Stimulated activated CD8-positive, alpha-beta memory T cell treated with anti-CD3 and anti-CD28 coated beads, Interleukin-7, amount 100 ng/mL, for 1 hour (primary cell): ENCODE measurements at places on chromosomes 7 and 10.

GRCh38 chr7:37336259-37336658 lies 112.4 kb downstream of the ELMO1 start:
- DNase-seq, result no peak

GRCh38 chr10:4246881-4247358 lies 461.9 kb upstream of the KLF6 start:
- DNase-seq, result no peak

GRCh38 chr7:1301054-1301881 lies 68.6 kb downstream of the UNCX start:
- no peak for DNase-seq

GRCh38 chr7:133571076-133571475 lies 318.2 kb downstream of the EXOC4 start:
- no peak for DNase-seq

- DNase-seq, result no peak
Observed at GRCh38 chr10:125144693-125145623, 15.4 kb downstream of the CTBP2 start.

DNA sequence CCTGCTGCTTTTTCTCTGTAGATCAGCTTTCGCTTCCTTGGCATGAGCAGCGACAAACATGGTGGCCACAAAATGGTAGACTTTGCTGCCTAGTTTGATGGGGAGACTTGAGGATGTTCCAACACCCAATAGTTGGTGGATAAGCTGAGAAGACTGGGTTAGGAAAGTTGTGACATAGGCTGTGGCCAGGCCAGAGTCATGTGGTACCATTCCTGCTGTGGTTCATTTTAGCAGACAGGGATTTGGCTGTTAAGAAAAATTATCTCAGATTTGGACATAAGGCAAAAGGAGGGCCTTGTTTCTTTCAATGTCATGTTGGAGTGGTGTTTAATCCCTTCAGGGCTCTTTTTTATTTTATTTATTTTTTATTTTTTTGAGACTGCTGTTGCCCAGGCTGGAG lies 26.6 kb upstream of the FAM180A start:
- DNase-seq, result no peak

DNA sequence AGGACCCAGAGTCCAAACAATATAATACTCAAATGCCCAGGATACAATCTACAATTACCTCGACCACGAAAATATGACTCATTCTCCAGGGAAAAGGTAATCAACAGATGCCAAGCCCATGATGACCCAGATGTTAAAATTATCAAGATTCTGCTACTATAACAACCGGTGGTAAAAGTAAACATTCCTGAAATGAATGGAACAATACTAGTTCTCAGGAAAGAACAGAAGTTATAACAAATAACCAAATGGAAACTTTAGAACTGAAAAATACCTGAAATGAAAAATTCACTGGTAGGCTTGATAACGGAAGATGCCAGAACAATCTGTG lies 34.1 kb upstream of the GUSB start:
- DNase-seq, result no peak

DNA sequence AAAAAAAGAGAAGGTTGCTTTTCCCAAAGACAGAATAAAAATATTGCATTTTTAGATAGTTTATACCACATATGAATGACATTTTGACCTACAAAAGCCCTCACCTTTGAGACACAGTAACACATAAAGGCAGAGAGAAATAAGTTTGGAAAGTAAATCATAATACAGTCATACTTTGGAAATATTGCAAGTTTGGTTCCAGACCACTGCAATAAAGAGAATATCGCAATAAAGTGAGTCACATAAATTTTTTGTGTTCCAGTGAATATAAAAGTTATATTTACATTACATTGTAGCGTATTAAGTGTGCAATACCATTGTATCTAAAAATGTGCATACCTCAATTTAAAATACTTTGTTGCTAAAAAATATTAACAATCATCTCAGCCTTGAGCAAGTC lies 40.3 kb downstream of the CCDC71L start:
- no peak for DNase-seq

GRCh38 chr10:15725603-15726002 lies 5.9 kb upstream of the ITGA8 start:
- DNase-seq, result no peak

DNA sequence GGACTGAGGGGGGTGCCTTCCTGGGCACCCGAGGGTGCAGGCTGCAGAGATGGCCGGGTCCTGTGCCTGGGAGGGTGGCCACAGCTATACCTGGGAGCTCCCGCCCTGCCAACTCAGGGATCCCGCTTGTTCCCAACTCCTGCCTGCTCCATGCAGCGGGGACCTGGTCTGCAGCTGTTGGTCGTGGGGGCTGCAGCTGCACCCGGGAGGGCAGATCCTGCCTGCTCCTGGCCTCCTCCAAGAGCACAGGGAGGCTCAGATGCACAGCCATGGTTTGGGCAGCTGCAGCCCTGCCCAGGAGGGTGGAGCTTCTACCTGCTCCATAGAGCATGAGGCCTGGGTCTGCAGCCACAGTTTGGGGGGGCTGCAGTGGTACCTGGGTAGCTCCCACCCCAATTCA lies 13.3 kb upstream of the TCTN3 start:
- DNase-seq, result no peak

- no peak for DNase-seq
Observed at GRCh38 chr10:43960477-43960876, 311.8 kb upstream of the ZNF32 start.

GRCh38 chr10:28983799-28984198 lies 305.1 kb upstream of the LYZL1 start:
- no peak for DNase-seq

GRCh38 chr7:101165958-101166647 lies 734 bp upstream of the VGF start:
- DNase-seq, result no peak

GRCh38 chr10:112695539-112695938 lies 248.5 kb downstream of the VTI1A start:
- DNase-seq, result no peak

GRCh38 chr7:91999631-92000565 lies 59.2 kb downstream of the AKAP9 start:
- DNase-seq, result no peak

DNA sequence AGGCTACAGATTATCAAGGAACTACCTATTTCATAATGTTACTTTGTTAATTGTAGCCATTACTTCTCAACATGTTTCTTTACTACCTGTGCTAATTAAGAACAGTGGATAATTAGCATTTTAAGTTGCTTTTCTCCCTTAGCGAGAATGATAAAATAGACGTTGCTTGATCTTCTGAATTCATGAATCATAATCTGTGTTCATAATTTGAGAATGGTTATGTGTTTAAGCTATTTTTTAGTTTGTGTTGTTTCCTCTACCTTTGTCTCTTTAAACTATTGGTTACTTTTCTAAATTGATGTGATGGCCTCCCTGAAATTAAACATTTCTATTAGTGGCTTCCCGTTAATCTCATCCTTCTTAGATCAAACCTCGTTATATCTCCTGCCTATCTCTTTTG lies at the start of gene ZRANB1:
Gene ZRANB1, plus strand, starts transcription at position 301 of the 400 bp plus-strand sequence. CDS start 371 bp downstream, outside the sequence.
- no peak for DNase-seq

- no peak for DNase-seq
Observed at GRCh38 chr7:7654964-7655715, 14.6 kb downstream of the UMAD1 start.

DNA sequence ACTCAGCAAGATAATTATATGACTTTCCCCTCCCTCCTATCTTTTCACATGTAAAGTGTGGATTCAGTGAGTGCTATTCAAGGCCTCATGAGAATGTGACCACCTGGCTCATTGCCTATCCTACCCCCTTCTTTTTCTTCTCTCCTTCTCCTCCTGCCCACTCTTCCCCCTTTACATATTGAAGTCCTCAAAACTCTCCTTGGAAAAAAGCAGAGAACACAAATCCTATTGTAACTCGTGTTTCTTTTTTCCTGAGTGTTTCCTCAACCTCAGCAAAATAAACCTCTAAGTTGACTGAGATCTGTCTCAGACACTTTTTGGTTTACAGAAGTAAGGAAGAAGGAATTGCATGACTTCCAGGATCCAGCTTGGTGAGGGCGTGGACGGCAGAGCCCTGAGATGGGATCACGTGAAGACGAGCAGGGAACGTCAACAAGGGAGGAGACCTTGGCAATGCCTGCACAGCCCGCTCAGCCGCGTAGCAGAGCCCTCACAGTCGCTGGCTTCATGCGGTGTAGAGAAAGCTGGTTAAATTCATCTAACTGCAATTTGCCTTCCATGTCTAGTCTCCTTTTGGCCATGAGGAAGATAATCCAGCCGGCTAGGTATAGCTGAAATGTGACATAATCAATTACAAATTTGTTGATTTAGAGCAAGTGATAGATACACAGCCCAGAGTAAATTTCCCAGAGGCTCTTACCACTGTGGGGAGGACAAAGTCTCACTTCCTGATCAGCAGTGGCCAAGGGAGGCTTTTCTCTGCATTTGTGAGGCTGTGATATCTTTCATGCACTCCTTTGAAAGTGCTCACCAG lies 75.7 kb downstream of the LYZL2 start:
- DNase-seq, result no peak

GRCh38 chr7:85883-86515 lies 106.4 kb upstream of the FAM20C start:
- no peak for DNase-seq

DNA sequence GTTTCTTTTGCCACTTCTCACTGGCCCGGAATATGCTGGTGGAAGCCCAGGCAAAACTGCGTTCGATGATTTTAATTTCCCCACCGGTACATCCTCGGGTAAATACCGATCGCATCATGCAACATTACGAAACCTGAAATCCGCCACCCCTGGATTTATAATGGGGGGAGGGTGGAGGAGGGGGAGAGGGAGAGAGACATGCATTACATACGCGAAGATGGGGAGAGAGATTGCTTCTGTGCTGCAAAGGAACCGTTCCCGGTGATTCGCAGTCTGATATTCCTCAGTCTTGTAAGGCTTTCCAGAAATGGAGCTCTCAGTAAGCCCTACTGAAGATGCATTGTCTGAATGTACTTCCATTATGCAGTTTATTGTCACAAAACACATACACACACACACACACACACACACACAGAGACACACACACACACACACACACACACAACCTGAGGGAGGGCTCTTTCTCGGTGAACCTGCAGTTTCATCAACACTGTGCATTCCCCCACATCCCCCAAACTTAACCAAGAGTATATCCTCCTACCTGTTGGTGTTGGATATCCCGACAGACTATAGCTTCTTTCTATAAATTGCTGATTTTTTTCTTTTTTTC lies 741 bp downstream of the GPR85 start:
- no peak for DNase-seq

GRCh38 chr10:117363028-117363427 lies 12.2 kb downstream of the PDZD8 start:
- no peak for DNase-seq

GRCh38 chr10:71990706-71991269 lies 26.6 kb downstream of the CHST3 start:
- DNase-seq, result no peak

GRCh38 chr7:1298051-1298930 lies 65.6 kb downstream of the UNCX start:
- DNase-seq, result no peak

DNA sequence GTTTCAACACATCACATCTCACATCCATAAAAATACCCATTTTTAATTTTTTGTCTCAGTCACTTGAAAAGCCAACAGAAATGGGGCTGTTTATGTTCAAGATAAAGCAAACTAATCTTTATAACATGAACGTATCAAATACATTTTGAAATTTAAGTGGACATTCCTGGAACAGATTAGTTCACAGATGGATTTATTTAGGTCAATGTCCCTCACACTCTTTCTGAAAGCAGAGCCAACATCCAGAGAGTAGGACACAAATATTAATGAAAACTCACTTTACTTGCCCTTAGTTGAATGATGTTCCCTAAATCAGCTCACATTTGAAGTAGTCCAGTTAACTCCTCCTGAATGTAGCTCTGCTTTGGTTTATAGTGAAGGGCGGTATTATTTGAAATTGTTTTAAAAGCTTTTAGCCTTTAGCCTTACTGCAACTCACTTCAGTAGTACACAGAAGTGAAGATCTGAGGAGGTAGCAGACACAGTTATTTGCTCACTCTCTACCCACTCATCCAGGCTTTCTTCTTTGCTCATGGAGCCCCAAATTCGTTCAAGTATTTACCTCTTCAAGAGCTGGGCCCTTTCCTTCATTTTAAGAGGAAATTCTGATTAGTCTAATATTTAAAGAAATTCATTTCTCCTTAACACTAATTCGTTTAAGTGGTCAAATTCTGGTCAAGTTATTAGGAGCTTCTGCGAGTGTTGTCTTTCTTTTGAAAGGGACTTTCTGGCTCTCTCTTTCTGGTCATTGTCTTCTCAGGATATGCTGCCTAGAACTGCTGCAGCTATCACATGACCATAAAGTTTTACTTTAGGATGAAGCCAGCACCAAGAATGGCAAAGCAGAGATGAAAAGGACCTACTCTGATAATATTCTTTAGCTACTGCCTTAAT lies 180.6 kb upstream of the AGR3 start:
- no peak for DNase-seq

DNA sequence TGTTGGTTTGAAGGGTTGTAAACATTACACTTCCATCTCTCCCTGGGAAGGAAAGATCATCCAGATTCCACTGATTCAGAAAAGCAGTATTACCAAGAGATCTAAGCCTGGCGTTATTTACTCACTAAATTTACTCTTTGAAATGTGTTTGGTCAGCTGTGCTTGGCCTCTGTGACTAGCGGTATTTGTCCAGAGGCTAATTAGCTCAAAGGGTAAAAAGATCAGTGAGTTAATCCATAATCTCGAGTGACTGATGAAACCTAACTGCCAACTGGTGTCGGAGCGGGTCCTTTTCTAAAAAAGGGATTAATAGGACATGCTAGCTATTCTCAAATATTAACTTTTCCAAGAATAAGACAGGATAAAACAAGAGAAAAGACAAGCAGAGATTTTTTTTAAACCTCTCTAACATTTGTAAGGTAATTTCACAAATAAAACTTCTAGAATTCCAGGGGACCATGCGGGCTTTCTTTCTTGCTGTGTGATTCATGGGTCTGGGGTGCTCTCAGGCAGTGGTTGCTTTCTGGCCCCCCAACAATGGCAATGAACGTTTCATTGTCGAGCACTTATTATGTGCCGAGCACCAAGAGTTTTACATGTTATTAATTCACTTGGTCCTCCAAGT lies 247.3 kb upstream of the AOAH start:
- DNase-seq, result no peak

GRCh38 chr7:131797841-131798240 lies 241.4 kb upstream of the PODXL start:
- no peak for DNase-seq

GRCh38 chr7:107345898-107346297 lies 124.0 kb upstream of the GPR22 start:
- no peak for DNase-seq

DNA sequence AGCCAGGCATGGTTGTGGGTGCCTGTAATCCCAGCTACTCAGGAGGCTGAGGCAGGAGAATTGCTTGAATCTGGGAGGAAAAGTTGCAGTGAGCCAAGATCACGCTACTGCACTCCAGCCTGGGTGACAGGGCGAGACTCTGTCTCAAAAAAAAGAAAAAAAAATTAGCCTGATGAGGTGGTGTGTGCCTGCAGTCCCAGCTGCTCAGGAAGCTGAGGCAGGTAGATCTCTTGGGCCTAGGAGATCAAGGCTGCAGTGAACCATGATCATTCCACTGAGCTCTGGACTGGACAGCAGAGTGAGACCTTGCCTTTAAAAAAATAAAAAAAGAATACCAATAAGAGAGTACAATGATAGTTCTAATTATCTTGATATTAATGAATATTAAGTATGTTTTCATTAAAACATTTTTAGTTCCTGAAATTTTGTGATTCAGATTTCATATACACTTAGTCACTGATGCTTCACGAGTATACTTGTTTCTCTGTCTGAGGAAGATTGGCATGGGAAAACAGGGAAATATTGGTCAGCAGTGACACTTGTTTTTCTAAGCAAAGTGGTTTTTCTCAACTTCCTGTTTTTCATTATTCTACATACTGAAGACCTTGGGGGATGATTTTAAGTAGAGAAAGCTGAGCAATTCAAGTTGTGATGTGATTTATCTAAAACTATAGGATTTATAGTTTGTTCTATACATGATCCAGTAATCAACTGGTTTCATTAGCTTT lies 76.8 kb downstream of the ADK start:
- no peak for DNase-seq
